ENCODE measurements at places on chromosomes 6 and 20.

- no peak for DNase-seq
These were observed 94.4 kb downstream of the NCR2 start for GRCh38 chr6:41429506-41430504.

DNA sequence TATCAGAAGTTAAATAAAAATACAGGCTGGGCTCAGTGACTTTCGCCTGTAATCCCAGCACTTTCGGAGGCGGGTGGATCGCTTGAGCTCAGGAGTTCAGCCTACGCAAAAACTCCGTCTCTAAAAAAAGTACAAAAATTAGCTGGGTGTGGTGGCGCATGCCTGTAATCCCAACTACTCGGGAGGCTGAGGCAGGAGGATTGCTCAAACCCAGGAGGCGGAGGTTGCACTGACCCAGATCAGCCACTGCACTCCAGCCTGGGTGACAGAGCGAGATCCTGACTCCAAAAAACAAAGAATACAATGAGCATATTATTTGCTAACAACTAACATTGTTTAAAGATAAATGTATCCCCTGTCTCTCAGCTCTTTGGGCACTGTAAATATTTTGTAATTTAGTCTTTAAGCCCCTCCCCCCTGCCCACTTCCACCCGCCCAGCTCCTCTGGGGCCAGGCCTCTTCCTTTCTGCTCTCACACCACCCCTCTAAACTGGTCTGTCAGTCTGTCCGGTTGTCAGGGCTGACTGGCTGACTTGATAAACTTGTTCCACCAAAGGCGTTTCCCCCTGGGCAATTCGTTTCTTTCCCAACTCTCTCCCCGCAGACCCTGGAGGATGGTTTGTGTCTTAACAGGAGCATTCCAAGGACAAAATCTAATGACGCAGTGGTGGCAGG is 62.4 kb upstream of the QKI start:
- no peak for DNase-seq

DNA sequence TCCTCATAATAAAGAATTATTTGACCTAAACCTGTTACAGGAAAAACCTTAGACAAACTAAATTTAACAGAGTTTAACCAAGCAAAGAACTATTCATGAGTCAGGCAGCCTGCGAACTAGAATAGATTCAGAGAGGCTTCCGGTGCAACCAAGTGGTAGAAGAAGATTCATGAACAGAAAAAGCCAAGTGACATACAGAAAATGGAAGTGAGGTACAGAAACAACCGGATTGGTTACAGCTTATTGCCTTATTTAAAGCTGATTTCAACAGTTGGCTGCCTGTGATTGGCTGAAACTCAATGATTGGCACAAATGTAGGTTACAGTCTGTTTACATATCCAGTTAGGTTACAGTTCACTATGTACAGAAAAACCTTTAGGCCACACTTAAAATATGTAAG is 10.1 kb downstream of the PPP1R3G start:
- DNase-seq: no peak

GRCh38 chr6:167351656-167352345 is 26.9 kb downstream of the TTLL2 start:
- no peak for DNase-seq

GRCh38 chr6:42251911-42252637 is 34.4 kb upstream of the MRPS10 start:
- no peak for DNase-seq

- no peak for DNase-seq
These were observed 167.8 kb downstream of the SLC24A3 start for GRCh38 chr20:19380211-19380610.

DNA sequence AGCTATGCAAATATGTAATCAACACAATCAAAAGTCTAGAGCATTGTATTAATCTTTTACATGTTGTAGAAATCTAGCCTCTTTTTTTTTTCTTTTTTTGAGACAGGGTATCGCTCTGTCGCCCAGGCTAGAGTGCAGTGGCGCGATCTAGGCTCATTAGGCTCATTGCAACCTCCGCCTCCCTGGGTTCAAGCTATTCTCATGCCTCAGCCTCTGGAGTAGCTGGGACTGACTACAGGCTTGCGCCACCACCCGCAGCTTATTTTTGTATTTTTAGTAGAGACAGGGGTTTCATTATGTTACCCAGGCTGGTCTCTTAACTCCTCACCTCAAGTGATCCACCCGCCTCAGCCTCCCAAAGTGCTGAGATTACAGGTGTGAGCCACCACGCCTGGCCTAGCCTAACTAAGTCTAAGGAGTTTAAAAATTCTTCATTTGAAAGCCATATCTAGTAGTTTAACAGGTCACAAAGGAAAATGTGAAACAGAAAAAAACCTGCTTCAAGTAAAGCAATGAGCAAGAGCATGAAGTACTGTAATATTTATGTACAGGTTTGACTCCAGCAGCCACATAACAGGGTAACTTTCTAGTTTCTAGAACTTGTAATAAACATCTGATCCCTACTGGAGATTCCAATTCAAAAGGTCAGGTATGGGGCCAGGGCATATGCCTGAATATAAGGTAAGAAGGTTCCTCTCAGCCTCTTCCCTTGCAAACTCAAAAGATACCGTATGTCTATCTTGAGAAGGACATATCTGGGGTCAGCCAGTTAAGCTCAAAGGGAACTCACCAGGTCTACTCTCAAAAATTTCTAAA is 4.4 kb downstream of the CPNE1 start:
- DNase-seq: no peak

DNA sequence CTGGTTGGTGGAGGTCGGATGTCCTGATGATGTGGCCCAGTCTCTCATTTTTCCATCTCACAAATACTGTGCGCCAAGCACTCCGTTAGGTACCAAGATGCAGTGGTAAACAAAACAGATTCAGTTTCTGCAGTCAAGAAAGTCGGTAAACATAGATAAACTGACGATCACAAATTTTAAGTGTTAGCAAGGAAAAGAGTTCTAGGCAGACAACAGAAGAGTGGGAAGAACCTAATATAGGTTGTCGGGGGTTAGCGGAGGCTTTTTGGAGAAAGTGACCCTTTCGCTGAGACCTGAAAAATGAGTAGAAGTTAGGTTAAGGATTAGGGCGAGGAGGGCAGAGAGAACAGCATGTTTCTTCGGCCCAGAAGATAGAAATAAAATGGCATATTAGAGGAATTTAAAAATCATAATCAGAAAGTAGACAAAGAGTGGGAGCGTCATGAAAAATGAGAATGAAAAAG is 514 bp downstream of the ORC3 start:
- no peak for DNase-seq

DNA sequence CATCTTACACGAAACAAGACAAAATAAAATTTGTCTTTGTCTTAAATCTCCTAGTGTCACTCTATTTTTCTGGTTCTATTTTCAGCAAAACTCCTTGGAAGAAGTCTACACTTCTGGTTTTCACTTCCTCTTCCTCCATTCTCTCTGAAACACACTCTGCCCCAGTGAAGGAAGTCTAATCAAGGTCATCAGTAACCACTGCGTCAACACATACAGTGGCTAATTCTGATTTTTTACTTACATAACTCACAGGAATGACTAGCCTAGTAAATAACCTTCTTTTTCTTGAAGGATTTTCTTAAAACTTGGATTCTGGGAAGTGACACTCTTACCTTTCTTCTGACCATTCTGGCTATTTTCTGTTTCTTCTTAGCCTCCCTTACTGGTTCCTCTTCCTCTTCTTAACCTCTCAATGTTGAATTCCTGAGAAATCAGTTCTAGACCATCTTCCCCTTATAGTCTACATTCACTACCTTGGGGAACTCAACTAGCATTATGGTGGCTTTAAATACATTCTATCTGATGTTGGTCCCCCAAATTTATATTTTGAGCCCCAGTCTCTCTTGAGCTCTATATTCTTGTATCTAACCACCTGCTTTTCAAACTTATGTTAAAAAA is 37.5 kb downstream of the AIG1 start:
- DNase-seq: no peak

DNA sequence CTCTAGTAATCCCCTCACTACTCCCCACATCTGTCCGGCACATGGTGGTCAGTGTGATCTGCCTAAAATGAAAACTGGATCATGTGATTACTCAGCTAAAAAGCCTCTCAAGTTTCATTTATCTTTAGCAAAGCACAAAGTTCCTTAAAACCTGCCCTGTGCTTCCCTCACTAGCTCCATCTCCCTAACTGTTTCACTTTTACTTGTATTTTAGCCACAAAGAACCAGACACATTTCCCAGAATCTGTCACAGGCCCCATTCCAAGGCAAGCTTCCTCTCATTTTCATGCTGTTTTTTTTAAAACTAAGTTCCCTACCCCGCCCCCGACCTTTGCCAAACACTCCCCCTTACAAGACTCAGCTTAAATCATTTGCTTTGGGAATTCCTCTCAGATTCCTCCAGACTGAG is 8.9 kb upstream of the IGF2R start:
- no peak for DNase-seq

- DNase-seq: no peak
These were observed 70.8 kb upstream of the AGPAT4 start for GRCh38 chr6:161344626-161345025.

GRCh38 chr6:63844287-63844686 is 208.7 kb downstream of the PHF3 start:
- no peak for DNase-seq

DNA sequence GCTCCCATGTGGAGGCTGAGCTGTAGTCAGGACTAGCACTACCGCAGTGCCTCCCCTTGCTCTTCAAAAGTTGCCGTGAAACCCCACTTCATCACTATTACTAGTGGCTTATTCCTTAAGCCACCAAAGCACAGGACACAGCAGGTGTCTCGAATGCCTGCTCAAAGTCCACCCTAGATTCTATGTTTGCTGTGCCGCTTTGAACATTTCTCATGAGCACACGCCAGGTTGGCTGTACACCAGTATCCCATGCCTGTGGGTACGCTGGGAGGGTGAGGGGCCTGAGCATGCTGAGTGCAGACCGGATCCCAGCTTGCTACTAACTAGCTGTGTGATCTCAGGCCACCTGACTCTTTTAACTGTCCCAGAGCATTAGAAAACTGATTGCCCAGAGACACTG is 335.8 kb upstream of the QKI start:
- no peak for DNase-seq

GRCh38 chr6:141309295-141309694 is 823.4 kb upstream of the GJE1 start:
- DNase-seq: no peak

DNA sequence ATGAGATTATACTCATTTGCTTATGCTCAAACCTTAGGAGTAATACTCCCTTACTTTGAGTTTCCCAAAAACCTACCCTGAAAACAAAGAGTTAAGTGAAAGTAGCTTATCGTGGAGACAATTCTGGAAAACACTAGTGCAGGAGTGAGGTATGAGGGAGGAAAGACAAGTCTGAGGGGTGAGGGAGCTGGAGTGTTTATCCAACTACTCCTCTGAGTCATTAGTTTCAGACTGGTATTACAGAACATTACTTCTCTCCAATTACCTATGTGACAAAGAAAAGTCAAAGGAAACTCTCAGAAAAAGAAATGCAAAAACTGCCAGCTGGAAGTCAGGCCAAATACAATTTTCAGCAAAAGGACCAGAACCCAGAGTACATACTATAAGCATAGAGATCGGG is 171.1 kb upstream of the SPTLC3 start:
- no peak for DNase-seq

DNA sequence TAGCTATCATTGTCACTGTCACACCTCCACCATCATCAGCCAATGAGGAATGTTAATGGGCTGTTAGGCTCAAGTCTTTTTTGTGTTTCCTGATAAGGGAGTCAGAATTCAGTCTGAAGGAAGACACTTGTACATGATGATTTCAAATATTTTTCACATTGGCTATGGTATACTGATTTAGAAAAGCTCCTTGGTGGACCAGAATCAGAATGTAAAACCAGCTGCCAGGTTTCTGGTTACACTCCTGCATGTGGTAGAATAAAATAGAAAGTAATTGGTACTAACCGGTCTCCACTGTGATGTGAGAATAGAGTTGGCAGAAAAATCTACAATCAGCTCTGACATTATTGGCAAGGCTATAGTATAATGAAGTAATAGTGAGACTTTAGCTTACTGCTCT is 10.7 kb downstream of the COL9A1 start:
- no peak for DNase-seq

DNA sequence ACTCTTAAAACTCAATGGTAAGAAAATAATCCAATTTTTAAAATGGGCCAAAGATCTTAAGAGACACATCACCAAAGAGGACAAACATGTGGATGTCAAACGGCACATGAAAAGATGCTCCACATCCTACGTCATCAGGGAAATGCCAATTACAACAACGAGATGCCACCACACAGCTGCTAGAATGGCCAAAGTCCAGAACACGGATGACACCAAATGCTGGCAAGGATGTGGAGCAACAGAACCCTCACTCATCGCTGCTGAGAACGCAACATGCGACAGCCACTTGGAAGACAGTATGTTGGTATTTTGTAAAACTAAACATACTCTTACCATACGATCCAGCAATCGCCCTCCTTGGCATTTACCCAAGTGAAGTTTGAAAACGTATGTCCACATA is 132.8 kb upstream of the CDH4 start:
- DNase-seq: no peak

DNA sequence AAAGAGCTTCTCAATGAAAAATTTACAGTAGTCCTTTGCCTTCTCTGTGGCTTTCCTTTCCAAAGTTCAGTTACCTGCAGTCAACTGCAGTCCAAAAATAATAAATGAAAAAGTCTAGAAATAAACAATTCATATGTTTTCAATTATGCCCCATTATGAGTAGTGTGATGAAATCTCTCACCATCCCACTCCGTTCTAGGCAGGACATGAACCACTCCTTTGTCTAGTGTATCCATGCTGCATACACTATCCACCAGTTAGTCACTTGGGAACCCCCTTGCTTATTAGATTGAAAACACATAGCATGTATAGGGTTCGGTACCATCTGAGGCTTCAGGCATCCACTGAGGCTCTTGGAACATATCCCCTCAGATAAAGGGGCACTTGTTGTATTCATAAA is 80.6 kb upstream of the EYA4 start:
- DNase-seq: no peak

GRCh38 chr6:127776320-127776719 is 124.5 kb downstream of the THEMIS start:
- DNase-seq: no peak

GRCh38 chr6:107638493-107638892 is 148.6 kb downstream of the SOBP start:
- no peak for DNase-seq

- peak; percentile 66 for DNase-seq
These were observed 227.9 kb downstream of the BCAS1 start for GRCh38 chr20:53842301-53843099.

DNA sequence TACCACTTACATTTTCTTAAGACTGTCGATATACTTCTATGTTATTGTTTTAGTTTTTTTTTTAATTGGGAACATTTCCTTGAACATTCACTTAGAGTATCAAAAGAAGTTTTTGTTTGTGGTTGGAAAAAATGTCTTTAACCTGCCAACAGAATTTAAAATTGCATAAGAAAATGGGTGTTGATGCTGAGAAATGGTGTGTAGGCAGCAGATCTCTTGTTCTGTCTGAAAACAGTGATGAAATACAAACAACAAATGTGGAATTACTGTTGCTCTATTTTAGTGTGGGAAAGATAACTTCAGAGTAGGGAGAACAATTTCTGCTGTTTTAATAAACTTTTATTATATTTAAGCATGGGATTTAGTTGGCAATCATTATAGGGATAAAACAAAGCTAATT is 293.5 kb downstream of the CDKAL1 start:
- no peak for DNase-seq

All from T-helper 2 cell (primary cell).